Neural crest cell (in vitro differentiated cells): ENCODE measurements at places on chromosomes 6 and 20.

GRCh38 chr6:82208913-82209312, 38.6 kb downstream of the IBTK start:
- DNase-seq = no peak

DNA sequence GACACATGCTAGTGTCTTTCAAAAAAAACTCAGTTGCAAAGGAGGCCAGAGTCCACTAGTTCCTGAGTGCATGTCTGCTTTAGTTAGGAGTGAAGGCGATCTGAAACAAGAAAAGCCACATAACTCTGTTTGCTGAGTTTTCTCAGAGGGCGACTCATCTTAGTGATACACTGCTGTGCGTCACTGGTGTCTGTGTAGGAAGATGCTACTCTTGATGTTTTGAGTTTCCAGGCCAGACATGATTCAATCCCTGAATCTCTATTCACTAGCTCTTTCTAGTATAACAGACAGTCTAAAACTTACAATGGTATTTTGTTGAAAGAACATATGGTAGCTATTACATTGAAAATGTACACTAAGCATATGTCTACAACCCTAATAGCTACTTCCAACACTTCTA, 60.9 kb downstream of the GFRAL start:
- no peak for DNase-seq

DNA sequence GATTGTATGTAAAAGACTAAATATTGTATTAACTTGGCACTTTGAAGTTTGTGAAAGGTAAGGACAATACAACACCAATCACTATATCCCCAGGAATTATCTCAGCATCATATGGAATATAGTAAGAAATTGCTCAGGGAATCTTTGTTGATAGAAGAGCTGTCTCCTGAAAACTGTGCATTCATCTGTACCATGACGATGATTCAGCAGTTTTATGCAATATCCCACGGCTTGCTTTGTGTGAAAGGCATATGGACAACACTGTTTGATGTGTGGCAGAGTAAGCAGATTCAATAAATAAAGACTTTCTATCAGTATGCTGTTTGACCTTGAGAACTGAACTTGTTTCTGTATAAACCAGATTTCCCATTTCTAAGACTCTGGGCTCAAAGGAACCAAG, 147.5 kb upstream of the PLN start:
- no peak for DNase-seq

- DNase-seq = no peak
Measured at GRCh38 chr20:32973077-32973717, 31.0 kb downstream of the SUN5 start.

DNA sequence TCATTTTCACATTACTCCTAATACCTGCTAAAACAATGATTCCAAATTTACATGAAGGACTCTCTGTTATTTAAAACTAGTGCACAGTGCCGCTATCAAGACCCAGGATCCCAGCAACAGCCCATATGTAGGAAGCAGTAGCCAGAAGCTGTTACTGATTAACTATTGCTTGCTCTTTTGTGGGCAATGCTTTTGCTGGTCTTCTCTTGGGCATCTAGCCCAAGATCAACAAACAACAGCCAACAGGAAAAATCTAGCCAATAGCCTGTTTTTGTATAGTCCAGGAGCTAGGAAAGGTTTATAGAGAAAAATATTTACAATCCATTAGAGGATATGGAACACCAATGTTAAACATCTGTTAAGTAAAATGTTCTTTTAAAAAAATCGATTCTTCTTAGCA, 22.1 kb upstream of the TENT5A start:
- no peak for DNase-seq

DNA sequence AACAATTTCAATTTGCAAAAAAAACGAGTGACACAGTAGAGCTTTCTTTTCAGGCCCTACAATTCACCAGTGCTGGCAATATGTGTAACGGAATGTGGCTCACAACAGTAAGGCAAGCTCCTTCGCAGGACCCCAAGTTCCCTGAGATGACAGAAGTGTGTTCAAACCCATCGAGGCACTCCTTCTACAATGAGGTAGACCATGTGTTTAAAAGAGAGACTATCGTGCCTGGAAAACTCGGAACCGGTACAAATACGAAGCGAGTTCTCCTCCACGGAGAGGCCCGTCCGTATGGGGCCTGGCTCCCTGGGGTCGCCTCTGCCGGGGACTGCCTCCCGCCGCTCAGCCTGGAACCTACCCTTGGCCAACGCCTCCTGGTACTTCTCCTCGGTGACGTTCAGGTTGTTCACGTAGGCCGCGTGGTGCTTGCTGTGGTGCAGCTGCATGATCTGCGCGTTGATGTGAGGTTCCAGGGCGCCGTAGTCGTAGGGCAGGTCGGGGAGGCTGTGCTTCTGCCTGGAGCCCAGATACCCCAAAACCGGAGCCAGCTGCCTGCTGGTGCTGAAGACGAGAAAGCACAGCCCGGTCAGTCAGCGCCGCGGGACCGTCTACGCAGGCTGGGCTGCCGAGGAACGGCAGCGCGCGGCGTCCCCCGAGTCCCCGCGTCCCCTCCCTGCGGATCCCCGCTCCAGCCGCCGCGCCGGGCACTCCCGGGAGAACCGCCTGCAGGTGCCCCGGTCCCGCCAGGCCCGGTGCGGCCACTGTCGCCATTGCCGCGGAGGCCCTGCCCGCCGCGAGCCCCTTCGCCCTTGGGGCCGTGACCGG, 526 bp downstream of the SOD2 start:
- peak; percentile 25 for DNase-seq

DNA sequence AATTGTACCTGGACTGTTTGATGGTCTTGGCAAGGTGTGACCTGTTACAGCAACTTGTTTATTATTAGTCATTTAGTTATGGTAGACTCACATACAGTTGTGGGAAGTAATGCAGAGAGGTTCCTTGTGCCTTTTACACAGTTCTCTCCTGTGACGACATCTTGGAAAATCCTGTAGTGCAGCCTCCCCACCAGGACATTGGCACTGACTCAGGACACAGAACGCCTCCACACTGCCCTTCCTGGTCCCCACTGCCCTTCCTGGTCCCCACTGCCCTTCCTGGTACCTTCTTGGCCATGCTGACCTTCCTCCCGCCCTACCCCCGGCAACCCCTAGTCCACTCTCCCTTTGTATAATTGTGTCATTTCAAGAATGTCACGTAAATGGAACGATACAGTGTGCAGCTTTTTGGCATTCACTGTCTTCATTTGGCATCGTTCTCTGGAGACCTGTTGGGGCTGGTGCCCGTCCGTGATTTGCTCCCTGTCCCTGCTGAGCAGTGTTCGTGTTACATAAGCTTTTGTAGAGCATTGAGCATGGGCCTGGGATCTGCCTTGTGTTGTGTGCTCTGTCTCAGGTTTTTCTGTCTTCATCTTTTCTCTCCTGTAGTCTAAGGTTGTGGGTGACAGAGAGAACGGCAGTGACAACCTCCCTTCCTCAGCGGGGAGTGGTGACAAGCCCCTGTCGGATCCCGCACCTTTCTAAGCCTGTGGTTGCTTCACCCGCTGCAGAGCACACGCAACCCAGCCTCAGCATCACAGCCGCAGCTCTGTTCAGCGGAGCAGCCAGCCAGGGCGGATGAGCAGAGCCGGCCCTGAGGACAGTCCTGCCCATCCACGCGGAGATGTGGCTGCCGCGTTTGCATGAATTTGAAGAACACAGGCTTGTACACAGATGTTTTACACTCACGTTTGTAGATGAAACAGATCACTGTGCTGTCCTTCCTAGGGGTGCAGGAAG, 5.4 kb upstream of the DNAJC5 start:
- DNase-seq = no peak

DNA sequence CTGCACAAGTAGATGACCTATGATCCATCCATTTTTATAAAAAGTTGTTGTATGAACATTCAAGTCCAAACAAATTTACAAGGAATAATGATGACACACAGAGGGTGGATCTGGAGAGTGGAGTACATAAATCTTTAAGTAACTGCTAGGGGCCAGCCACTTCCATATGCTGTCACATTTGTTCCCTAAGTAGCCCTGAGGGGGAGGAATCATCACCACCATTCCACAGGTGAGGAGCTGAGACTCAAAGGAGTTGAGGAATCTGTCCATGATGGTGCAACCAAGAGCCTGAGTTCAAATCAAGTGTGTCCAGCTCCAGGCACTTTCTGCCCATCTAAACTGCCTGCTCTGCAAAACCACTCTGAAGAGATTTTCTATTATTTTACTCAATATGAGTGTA, 132.1 kb downstream of the AIG1 start:
- DNase-seq = no peak

DNA sequence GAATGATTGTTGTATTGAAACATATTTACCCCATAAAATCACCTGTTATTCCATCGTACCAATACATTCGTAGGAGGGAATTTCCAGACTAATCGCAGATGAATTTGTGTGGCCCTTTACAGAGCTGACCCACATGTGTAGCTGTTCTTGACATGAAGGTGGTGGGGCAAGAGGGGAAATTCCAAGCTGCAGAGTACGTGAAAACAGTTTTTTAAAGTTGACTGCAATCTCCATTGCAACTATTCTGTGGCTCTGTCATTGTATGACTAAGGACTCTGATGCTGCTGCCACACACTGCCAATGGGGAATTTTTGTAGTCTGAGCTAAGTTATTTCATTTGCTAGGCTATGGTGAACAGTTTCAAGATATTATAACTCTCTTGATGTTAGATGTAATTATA, 46.4 kb upstream of the ADTRP start:
- DNase-seq = no peak

DNA sequence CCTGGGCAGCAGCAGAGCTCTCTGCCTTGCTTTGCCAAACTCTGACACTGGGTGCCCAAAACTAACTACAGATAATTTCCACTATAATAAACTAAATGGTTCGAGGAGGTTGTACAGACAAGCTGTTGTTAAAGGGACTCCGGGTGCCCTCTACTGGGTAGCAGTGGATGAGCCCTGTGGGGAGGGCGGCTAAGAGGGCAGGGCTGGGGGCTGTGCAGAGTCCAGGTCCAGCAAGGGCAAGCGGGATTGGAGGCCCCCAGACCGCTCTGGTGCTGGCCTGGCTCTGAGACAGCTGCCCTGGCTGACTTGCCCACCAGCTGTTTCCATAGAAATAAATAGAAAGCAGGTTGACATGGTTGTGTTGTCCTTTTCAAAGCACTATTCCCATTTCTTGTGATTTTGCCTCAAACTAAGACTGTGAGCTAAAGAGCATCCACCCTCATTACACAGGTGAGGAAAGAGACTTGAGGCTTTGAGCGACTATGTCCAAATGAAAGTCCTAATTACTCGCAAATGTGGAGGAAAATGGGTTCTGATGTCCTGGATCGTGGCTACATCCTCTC, 167.6 kb upstream of the CST7 start:
- no peak for DNase-seq

GRCh38 chr6:170031684-170032121, 259.2 kb downstream of the DLL1 start:
- no peak for DNase-seq

DNA sequence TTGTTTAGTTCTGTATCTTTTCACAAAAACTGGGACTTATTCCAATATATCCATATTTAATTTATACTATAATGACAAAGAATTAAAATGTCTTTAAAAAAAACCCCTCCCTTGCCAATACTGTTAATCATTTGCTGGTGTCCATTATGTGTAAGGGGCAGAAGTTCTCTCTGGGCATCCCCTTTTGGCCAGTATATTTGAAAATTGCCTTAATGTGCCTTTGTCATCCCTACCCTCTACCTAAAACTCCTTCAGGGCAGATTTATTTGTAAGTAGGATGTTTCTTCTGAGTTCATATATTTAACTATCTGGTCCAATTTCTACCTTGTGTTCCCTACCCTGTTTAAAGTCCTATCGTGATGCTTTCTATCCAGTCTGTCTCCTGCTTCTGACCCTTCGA, 62.9 kb downstream of the ARHGAP18 start:
- DNase-seq = no peak

GRCh38 chr6:125853168-125853567, 62.4 kb downstream of the NCOA7 start:
- DNase-seq = no peak
